ENCODE measurements at places on chromosomes 12 and 14. TPM values are rescaled to one million over a fixed set of nuclear protein-coding genes. Genes with fewer than 3 reads are reported as not detected.

The KLHDC1 gene
- 0.93 TPM for total RNA-seq

The CCDC59 gene
- total RNA-seq, result 101 TPM

- H3K27me3 ChIP-seq, result no peaks in the 10 kb centered on the region
- H3K27ac ChIP-seq, result no peak overlapping the region
- DNase-seq, result no peak
Measured at GRCh38 chr12:53481939-53482586, 17.2 kb downstream of the MAP3K12 start.

DNA sequence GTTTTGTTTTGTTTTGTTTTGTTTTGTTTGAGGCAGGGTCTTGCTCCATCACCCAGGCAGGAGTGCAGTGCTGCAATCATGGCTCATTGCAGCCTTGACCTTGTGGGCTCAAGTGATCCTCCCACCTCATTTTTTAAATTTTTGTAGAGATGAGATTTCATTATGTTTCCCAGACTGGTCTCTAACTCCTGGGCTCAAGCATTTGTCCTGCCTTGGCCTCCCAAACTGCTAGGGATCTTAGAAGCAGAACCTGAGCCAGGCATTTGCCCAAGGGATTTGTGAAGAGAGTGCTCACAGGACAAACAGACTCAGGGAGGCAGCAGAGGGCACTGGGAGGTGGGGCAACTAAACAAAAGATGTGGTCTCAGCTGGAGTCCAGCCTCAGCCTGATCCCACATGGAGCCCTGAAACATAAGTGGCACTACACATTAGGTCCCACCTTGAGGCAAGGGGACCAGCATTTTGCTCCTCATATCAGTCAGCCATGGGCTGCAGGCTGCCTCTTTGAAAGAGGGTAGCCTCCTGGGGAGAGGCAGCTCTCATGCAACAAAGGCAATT is 86.2 kb upstream of the CMKLR1 start:
- no peaks in the 10 kb centered on the region for H3K36me3 ChIP-seq
- H3K4me3 ChIP-seq, result no peak overlapping the region

- peaks cover 11% of the 10 kb centered on the region for H3K27me3 ChIP-seq
- DNase-seq, result no peak
- no peaks in the 10 kb centered on the region for H3K4me1 ChIP-seq
- H3K4me3 ChIP-seq, result no peak overlapping the region
- H3K27ac ChIP-seq, result no peak overlapping the region
- no peaks in the 10 kb centered on the region for H3K36me3 ChIP-seq
Measured at GRCh38 chr12:6088921-6089747, 35.3 kb downstream of the VWF start.

DNA sequence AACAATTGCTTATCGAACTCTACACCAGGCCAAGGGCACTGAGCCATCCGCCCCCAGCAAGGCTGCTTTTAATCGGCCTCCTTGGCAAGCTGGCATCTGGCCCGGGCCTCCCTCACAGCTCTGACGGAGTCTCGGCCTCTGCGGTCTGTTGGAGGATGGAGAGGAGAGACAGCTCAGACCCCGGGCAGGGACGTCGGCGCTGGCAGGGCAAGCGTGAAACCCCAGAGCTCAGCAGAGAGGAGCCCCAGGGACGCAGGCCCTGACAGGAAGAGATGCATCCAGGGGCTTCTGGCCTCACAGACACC is 17.5 kb downstream of the CAMKK2 start:
- DNase-seq, result no peak
- H3K4me1 ChIP-seq, result peaks cover 8% of the 10 kb centered on the region
- H3K36me3 ChIP-seq, result peaks cover 6% of the 10 kb centered on the region
- H3K27ac ChIP-seq, result no peak overlapping the region
- no peaks in the 10 kb centered on the region for H3K27me3 ChIP-seq
- H3K4me3 ChIP-seq, result no peak overlapping the region

- H3K4me3 ChIP-seq, result peak overlapping the region; percentile 46
- peak; percentile 73 for DNase-seq
- peaks cover 49% of the 10 kb centered on the region for H3K4me1 ChIP-seq
- H3K27ac ChIP-seq, result peak overlapping the region; percentile 41
- H3K27me3 ChIP-seq, result peaks cover 5% of the 10 kb centered on the region
Measured at GRCh38 chr12:9797722-9798619, 29.3 kb upstream of the KLRF1 start.

- H3K27me3 ChIP-seq, result peaks cover 5% of the 10 kb centered on the region
- no peaks in the 10 kb centered on the region for H3K36me3 ChIP-seq
- H3K4me3 ChIP-seq, result no peak overlapping the region
- no peak for DNase-seq
- no peak overlapping the region for H3K27ac ChIP-seq
Measured at GRCh38 chr14:53591816-53592215, 364.8 kb downstream of the BMP4 start.

The GPR132 gene
- total RNA-seq, result 24.6 TPM

DNA sequence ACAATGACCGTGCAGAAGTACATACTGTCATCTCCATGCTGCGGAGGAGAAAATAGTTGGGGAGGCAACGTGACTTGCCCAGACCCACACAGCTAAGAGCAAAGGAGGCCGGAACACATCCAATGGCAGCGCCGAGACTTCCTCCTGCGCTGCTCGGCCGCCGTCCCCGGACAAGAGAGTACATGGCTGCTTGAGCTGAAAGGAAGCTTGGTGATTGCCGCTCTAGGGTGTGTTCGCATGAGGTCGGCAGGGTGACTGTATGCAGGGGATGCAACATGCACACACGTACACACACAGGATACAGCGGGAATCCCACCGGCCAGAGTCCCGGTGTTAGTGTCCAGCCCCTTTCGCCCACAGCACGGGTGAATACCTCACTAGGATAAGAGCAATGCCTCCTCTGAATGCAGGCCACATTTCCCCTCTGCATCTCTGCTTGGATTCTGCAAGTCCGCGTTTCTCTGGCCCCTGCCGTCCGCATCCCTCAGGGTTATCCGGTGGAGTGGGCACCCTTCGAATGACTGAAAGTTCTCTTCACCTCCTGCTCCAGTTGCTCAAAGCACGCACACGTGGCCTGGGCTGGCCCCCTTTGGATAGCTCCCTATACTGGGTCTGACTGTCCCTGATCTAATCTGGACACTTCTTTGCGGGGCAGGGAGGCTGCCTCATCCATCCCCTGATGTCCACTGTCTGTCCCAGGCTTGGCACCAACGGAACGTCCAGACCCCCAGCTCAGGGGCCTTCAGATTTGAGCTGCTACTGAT is 78.8 kb downstream of the GSC start:
- no peaks in the 10 kb centered on the region for H3K4me1 ChIP-seq
- H3K4me3 ChIP-seq, result no peak overlapping the region

The C12orf42 gene
- total RNA-seq, result not detected

The RTN1 gene
- total RNA-seq, result not detected

The HHIPL1 gene
- not detected for total RNA-seq

The KRT82 gene
- not detected for total RNA-seq

DNA sequence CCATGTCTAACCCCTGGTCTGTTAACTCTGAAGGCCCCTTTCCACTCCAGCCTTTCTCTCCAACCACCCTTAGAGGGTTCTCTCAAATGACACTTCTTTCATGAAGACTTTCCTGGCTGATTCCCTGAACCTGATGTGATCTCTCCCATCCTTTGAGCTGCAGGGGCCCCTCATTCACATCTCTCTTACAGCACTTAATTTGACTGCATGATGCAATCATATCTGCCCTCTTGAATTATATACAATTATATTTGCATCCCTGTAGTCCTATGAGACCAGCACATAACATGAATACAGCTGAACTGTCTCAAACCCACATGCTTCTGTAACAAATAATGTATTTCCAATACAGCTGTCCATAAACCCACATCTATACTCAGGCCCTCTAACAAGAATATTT is 56.4 kb downstream of the PPP2R5E start:
- H3K4me1 ChIP-seq, result peaks cover 28% of the 10 kb centered on the region
- no peak overlapping the region for H3K4me3 ChIP-seq
- H3K27ac ChIP-seq, result no peak overlapping the region
- H3K36me3 ChIP-seq, result peaks cover 2% of the 10 kb centered on the region

- H3K4me1 ChIP-seq, result no peaks in the 10 kb centered on the region
- DNase-seq, result no peak
- H3K4me3 ChIP-seq, result peak within 1 kb of the TSS; percentile 31
- H3K27ac ChIP-seq, result no peak within 1 kb of the TSS
Measured at GRCh38 chr14:59919570-59920377, at the start of gene LRRC9. LRRC9 (plus strand) TSS chr14:59920144.

The KLRC3 gene
- not detected for total RNA-seq

The PTHLH gene
- total RNA-seq, result not detected

The KRT3 gene
- 0.08 TPM for total RNA-seq

The RTL1 gene
- total RNA-seq, result not detected

The ABHD4 gene
- total RNA-seq, result 13.6 TPM

DNA sequence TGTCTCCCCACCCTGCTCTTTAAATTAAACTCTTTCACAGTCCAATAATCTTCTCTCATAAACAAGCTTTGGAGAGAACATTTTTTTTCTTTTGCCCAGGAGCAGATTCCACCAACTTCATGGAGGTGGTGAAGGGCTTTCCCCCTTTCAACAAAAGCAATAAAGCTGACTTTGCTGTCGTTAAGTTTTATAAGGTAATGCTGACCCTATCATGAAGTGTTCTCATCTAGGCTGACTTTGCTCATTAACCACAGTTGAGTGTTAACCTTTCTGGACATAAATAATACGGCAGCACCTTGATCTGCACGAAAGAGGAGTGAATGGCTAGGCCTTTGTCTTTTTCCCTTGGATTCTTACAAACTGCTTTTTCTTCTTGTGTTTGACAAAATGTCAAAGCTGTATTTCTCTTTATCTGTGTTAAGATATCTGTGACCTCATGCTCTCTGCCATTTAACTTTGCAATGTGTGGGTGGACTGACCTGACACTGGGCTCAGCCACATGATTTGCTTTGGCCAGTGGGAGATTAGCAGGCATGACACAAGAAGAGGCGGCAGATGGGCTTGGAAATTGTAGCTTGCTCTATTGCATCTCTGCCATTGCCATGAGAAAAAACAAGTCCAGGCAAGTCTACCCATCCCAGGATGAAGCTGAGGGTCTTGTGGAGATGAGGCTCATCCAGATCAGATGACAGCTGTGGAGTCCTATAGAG is 470.9 kb upstream of the CCDC196 start:
- no peak overlapping the region for H3K27ac ChIP-seq
- no peak overlapping the region for H3K4me3 ChIP-seq
- no peaks in the 10 kb centered on the region for H3K4me1 ChIP-seq
- H3K27me3 ChIP-seq, result peaks cover 8% of the 10 kb centered on the region

The NACA gene
- 963 TPM for total RNA-seq

The CYP27B1 gene
- 9.9 TPM for total RNA-seq

DNA sequence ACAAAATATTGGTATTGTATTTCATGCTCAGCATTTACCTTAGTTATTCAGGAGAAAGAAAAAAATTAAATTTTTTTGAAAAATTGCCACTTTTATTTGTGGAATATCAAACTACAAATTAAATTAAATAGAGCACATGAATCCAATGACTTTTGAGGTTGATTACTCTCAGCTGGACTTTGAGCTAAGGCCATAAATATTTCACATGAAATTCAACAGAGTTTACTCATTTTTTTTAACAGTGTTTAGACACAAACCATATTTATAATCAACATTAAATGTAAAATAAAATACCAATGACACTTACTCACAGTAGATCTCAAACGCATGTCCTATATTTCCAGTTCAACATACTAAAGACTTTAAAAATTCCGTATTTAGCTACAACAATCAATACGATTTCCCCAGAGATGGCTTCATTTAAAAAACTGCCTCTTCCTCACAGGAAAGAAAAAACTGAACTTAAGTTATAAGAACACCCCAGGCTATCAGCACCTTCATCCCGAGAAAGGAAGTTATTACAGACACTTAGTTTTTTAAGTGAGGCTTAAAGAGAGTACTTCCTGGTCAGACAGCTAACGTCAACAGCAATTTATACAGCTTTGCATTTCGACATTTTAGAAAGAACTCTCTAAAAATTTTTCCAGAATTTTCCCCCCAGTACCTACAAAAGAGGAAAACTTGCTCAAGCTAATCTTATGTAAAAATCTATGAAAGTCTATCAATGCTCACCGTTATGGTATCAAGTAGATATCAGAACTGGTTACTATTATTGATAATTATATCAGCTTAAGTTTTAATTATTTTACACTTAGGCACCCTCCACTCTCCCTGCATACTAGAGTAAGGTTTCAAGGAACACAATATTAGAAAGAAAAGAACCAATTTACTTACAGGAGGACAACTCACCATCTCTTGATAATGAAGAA is 13.8 kb downstream of the TAOK3 start:
- no peak for DNase-seq
- H3K4me1 ChIP-seq, result peaks cover 51% of the 10 kb centered on the region
- H3K4me3 ChIP-seq, result peak overlapping the region; percentile 99
- H3K27ac ChIP-seq, result peak overlapping the region; percentile 94
- no peaks in the 10 kb centered on the region for H3K27me3 ChIP-seq

DNA sequence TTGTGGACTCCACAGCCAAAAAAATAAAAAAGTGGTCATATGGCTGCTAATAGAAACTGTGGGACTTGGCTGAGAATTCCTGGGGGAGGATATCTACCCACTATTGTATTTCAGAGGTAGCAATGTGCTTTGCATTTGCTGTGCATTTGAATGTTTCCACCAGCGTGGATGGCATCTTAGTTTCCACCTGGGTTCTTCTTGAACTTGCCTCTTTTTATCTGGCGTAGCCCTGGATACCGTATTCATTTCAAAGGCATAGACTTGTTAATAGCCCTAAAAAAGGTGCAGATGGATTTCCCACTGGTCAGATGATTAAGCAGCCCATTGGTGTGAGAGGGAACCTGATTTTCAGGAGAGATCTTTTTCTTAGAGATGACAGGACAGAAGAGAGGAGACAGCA is 1.9 kb upstream of the MYF5 start:
- H3K4me1 ChIP-seq, result no peaks in the 10 kb centered on the region
- H3K27ac ChIP-seq, result no peak overlapping the region
- DNase-seq, result no peak
- peaks cover 34% of the 10 kb centered on the region for H3K27me3 ChIP-seq
